ENCODE measurements at places on chromosomes 7 and 10. TPM values are rescaled to one million over a fixed set of nuclear protein-coding genes. Genes with fewer than 3 reads are reported as not detected.

EIF5AL1 gene
- total RNA-seq: 0.14 TPM

AGAP9 gene
- 8.7 TPM for total RNA-seq

MBL2 gene
- total RNA-seq: 0.06 TPM

PRLHR gene
- not detected for total RNA-seq

- no peak overlapping the region for H3K27ac ChIP-seq
- H3K36me3 ChIP-seq: no peaks in the 10 kb centered on the region
- no peak for DNase-seq
- H3K27me3 ChIP-seq: no peaks in the 10 kb centered on the region
- peaks cover 16% of the 10 kb centered on the region for H3K4me1 ChIP-seq
Measured at GRCh38 chr10:70578371-70578947, 24.1 kb downstream of the PRF1 start.

DNA sequence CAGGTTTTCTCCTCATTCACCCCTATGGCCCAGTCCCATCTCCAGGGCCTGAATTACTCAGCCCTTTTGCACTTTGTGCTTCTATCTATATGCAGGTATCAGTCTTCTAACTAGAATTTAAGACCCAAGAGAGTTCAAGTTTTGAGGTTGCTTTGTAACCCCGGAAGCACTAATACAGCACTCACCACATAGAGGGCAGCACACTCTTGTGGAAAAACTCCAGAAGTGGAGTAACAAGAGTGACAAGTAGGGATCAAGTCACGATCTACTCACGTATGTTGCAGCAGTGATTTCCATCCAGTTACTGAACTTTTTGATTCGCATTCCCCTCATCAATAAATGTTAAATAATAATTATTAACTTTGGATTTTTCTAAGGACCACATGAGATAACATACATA, 151.0 kb downstream of the CHCHD3 start:
- no peak overlapping the region for H3K27ac ChIP-seq
- no peaks in the 10 kb centered on the region for H3K4me1 ChIP-seq
- no peaks in the 10 kb centered on the region for H3K36me3 ChIP-seq
- H3K27me3 ChIP-seq: no peaks in the 10 kb centered on the region
- H3K4me3 ChIP-seq: no peak overlapping the region

DNA sequence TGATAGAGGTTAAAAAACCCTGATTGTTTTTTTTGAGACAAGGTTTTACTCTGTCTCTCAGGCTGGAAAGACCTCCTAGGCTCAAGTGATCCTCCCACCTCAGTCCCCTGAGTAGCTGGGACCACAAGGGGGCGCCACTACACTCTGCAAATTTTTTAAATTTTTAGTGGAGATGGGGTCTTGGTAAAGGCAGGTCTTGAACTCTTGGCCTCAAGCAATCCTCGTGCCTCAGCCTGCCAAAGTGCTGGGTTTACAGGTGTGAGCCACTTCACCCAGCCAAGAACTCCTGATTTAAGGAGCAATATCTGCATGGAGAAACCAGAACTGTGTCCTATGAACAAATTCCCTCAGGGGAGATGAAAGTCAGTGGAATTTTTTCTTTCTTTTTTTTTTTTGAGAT, 7.3 kb upstream of the KLHDC10 start:
- no peak overlapping the region for H3K27ac ChIP-seq
- DNase-seq: peak; percentile 43
- H3K4me1 ChIP-seq: no peaks in the 10 kb centered on the region
- H3K27me3 ChIP-seq: no peaks in the 10 kb centered on the region
- no peaks in the 10 kb centered on the region for H3K36me3 ChIP-seq
- no peak overlapping the region for H3K4me3 ChIP-seq

DNA sequence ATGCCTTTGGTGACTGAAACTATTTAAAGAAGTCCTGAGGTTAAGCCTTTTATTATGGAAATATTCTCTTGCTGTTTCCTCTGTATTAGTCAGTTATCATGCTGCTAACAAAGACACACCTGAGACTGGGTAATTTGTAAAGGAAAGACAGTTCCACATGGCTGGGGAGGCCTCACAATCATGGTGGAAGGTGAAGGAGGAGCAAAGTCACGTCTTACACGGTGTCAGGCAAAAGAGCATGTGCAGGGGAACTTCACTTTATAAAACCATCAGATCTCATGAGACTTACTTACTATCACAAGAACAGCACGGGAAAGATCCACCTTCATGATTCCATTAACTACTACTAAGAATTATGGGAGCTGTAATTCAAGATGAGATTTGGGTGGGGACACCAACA, 121.2 kb upstream of the GPR26 start:
- H3K27me3 ChIP-seq: peaks cover 12% of the 10 kb centered on the region
- H3K36me3 ChIP-seq: no peaks in the 10 kb centered on the region
- no peak for DNase-seq

DNA sequence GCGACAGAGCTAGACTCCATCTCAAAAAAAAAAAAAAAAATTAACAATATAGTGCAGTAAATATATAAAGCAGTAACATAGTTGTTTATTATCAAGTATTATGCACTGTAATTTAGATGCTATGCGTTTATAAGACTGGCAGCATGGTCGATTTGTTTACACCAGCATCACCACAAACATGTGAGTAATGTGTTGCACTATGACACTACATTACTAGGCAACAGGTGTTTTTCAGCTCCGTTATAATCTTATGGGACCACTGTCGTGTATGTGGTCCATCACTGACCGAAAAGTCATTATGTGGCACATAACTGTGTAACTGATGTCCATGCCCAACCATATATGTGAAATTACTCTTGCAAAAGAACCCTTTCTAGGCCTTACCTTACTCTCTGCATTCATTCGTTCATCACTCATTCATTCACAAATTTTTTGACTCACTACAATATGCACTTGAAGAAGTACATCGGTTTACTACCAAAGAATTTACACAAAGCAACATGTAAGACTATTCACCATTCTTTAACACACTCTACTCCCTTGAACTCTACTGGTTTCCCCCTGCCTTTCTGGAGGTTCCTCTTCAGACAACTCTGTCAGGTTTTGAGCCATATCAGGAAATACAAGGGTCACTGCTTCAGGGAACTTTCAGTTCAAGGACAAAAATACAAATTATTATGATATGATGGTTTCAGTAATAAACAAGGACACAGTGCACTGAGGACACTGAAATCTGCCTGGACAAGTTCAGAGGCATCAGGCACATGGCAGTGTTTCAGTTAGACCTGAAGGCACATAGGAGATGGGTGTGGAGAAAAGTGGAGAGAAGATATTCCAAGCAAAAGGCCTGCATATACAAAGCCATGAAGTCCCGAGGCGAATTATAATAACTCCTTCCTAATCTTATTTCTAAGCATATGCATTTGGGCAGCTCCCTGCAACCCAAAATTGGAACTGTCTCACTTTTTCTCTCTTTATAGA, 17.4 kb downstream of the ITGB1 start:
- no peaks in the 10 kb centered on the region for H3K27me3 ChIP-seq
- H3K27ac ChIP-seq: peak overlapping the region; percentile 49
- no peaks in the 10 kb centered on the region for H3K36me3 ChIP-seq
- H3K4me1 ChIP-seq: peaks cover 22% of the 10 kb centered on the region
- no peak overlapping the region for H3K4me3 ChIP-seq

DNA sequence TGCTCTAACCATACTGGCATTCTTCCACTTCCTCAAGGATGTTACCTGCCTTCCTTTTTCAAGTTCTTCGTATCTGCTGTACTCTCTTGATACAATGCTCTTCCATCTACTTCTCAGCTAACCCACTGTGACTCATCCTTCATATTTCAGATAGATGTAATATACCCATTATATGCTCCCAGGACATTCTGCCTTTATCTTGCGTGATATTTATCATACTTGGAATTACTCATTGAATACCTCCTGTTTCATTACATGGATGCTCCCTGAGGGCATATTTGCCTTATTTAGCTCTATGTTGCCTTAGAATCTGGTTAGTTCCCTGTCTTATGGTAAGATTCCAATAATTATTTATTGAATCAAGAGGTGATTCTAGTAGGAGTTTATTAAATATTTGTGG, 706.4 kb downstream of the SORCS3 start:
- H3K4me1 ChIP-seq: no peaks in the 10 kb centered on the region
- DNase-seq: no peak
- H3K27me3 ChIP-seq: no peaks in the 10 kb centered on the region
- H3K4me3 ChIP-seq: no peak overlapping the region
- no peak overlapping the region for H3K27ac ChIP-seq

GRCh38 chr7:67301667-67302066, 305.0 kb downstream of the TYW1 start:
- H3K4me1 ChIP-seq: peaks cover 6% of the 10 kb centered on the region
- H3K4me3 ChIP-seq: peak overlapping the region; percentile 94
- no peaks in the 10 kb centered on the region for H3K27me3 ChIP-seq
- H3K36me3 ChIP-seq: no peaks in the 10 kb centered on the region
- no peak for DNase-seq

DNA sequence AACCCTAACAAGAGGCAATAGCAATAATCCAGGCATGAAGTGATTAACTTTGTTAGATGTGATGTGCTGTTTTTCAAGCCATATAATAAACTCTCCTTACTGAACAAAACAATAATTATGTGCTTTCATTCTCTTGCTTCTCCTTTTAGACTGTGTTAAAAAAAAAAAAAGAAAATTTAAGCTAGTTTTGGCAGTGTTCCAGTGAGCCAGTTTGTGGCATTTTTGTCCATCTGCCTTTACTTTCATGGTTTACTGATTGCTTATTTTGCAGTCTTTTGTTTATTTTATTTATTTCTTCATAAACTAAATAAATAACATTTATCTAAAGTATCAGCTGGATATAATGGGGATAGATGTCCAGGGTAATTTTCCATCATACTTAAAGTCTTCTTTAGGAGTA, 625.3 kb downstream of the CNTNAP2 start:
- DNase-seq: no peak
- no peaks in the 10 kb centered on the region for H3K27me3 ChIP-seq
- H3K27ac ChIP-seq: no peak overlapping the region
- no peaks in the 10 kb centered on the region for H3K36me3 ChIP-seq
- no peaks in the 10 kb centered on the region for H3K4me1 ChIP-seq

GRCh38 chr7:7257899-7258692, 75.8 kb downstream of the C1GALT1 start:
- H3K4me3 ChIP-seq: no peak overlapping the region
- no peaks in the 10 kb centered on the region for H3K27me3 ChIP-seq
- DNase-seq: no peak
- no peak overlapping the region for H3K27ac ChIP-seq
- no peaks in the 10 kb centered on the region for H3K36me3 ChIP-seq
- peaks cover 10% of the 10 kb centered on the region for H3K4me1 ChIP-seq

- H3K4me1 ChIP-seq: peaks cover 14% of the 10 kb centered on the region
- no peak overlapping the region for H3K27ac ChIP-seq
Measured at GRCh38 chr7:85593355-85593754, 406.5 kb upstream of the SEMA3D start.

DNA sequence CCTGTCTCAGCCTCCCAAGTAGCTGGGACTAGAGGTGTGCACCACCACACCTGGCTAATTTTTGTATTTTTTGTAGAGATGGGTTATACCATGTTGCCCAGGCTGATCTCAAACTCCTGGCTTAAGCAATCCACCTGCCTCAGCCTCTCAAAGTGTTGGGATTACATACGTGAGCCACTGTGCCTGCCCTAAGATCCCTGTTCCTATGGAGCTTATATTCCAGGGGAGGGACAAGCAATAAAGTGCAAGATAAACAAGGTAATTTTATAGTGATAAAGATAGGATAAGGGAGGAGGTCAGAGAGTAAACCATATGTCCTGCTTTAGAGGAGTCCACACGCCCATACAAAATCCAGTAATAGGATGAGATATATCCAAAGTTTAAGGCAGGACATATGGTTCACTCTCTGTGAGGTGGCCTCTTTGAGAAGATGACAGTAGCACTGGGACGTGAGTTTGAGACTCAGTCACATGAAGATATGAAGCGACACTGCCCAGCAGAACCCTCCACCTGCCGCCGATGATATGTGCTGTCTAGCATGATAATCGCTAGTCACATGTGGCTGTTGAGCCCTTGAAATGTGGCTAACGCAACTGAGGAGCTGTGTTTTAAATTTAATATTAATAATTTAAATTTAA, 113.5 kb upstream of the PDCD4 start:
- H3K4me1 ChIP-seq: no peaks in the 10 kb centered on the region
- H3K27ac ChIP-seq: peak overlapping the region; percentile 85
- no peak overlapping the region for H3K4me3 ChIP-seq
- DNase-seq: no peak
- no peaks in the 10 kb centered on the region for H3K36me3 ChIP-seq
- H3K27me3 ChIP-seq: no peaks in the 10 kb centered on the region

DNA sequence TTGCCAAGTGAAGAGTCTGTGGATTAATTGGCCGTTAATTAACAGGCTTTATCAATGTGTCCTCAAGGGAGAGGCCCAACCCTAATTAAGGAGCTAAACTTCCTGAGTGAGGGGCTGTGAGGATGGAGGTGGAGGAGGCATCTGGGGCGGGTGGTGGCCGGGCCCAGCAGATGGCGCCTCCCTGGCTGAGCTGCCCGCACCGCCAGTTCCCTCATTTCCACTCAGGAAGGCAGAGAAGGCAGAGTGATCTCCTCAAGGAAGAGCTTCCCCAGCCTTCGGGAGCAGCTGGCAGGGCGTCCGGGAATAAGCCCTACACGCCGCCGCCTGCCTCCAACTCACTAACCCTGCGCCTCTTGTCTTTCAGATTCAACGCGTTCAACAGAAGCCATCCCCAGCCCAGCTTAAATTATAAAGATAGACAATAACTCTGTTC, 112.2 kb downstream of the CYTH3 start:
- peak; percentile 82 for DNase-seq
- H3K27me3 ChIP-seq: no peaks in the 10 kb centered on the region
- peaks cover 21% of the 10 kb centered on the region for H3K36me3 ChIP-seq
- H3K4me1 ChIP-seq: no peaks in the 10 kb centered on the region
- H3K4me3 ChIP-seq: no peak overlapping the region

GRCh38 chr7:137172105-137172590, 171.4 kb downstream of the PTN start:
- no peaks in the 10 kb centered on the region for H3K4me1 ChIP-seq
- no peaks in the 10 kb centered on the region for H3K27me3 ChIP-seq
- H3K36me3 ChIP-seq: no peaks in the 10 kb centered on the region
- no peak overlapping the region for H3K4me3 ChIP-seq
- H3K27ac ChIP-seq: no peak overlapping the region

DNA sequence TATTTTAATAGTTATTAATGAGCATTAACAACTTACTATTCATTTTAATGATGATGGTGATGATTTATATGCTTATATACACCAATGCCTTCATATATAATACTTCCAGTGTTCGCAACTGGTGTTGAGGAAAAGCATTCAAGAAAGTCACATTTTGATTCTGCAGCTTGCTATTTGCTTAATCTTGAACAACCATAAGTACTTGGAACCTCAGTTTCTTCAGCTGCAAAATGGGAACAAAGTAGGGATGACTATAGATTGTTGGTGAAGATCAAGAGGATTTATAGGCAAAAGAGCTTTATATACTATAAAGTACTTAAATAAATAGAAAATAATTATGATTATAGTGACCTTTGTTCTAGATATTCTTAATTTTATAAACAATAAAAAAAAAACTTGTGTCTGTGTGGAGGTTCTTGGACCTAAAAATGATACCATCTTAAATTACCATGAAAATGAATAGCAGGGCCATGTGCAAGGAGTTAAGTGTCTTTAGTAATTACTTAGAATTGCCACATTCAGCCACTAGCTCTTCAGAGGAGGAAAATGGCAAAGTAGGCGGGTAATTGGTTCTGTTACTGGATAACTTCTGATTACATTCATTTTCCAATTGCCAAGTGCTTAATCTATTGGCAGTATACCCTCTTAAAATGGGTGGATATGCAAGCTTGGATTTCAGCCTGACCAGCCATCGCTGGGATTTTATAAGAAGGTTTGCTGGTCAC, 4.5 kb downstream of the ARID5B start:
- H3K4me1 ChIP-seq: no peaks in the 10 kb centered on the region
- no peaks in the 10 kb centered on the region for H3K27me3 ChIP-seq
- DNase-seq: no peak

- H3K36me3 ChIP-seq: no peaks in the 10 kb centered on the region
- no peaks in the 10 kb centered on the region for H3K27me3 ChIP-seq
- DNase-seq: no peak
- no peaks in the 10 kb centered on the region for H3K4me1 ChIP-seq
- no peak overlapping the region for H3K27ac ChIP-seq
Measured at GRCh38 chr10:13517675-13518074, 11.1 kb downstream of the BEND7 start.

All from lung (tissue), 17 donors.